ENCODE measurements at places on chromosomes 2 and 18. TPM values are rescaled to one million over a fixed set of nuclear protein-coding genes. Genes with fewer than 3 reads are reported as not detected.

The SPATA3 gene
- total RNA-seq: not detected

The TBR1 gene
- not detected for total RNA-seq

The IL1F10 gene
- total RNA-seq: not detected

The EVA1A gene
- total RNA-seq: 11.9 TPM

The CKAP2L gene
- total RNA-seq: 1.1 TPM

The SUMO1 gene
- total RNA-seq: 98.5 TPM

The ALLC gene
- not detected for total RNA-seq
